ENCODE measurements at places on chromosomes 2 and 18.

DNA sequence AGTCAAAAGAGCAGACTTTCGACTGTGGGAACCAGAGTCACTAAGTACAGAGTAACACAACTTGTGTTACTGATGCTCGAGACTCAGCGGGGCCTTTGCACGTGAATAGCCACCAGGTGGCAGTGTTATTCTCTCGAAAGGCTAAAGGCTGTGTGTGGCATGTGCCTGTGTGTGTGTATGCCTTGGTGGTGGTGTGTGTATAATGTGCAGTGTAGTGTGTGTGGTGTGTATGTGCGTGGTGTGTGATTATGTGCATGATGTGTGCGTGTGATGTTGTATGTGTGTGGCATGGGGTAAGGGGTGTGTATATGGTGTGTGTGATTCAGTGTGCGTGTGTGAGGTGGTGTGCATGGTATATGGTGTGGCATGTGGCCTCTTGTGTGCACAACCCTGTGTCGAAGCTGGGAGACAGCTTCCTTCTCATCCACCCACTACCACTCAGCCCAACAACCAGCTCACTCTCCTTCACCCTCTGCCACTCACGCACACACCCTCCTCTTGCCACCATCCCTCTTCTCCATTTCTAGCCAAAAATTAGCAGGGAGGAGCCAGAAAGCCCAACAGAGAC, 83.0 kb upstream of the ZNF532 start:
- peak; percentile 68 for DNase-seq

GRCh38 chr2:188970211-188970610, 4.0 kb upstream of the COL3A1 start:
- no peak for DNase-seq

GRCh38 chr2:103738108-103738507, 976.3 kb downstream of the TMEM182 start:
- DNase-seq, result no peak

DNA sequence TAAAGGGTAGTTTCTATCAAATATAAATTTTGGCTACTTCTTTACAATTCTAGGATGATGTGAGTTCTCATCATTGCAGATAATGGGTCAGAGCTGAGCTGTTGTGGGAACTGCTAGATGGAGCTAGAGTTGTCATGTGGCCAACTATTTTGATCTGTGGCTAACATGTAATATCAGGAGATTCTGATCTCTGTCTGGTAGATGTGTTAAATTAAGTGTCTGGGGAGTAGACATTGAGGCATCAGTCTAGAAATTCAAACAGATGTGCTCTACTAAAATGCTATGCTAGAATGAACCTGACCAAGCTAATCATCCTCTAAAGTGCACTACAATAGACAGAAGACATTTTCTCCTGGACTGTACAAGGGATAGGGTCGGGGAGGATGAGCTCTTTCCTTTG, 30.3 kb upstream of the DARS1 start:
- DNase-seq, result no peak

- no peak for DNase-seq
Observed at GRCh38 chr2:148918554-148918953, 43.5 kb downstream of the KIF5C start.

DNA sequence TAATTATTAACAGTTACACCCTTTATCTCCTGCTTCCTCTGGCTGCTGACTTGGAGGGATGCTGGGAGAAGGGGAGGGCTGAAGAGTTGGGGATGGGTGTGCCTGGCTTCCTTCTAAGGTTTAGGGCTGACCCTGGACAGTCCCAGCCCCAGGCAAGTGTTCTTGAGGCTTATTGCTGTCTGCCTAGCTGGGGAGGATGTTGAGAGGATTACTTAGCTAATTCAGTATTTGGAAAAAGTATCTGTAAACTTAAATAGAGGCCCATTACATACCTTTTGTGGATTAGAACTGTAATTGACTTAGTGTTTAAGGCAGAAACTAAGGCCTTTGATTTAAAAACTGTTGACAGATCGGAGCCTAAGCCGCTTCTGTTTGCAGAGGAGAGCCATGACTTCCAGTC, 67.6 kb downstream of the AGAP1 start:
- no peak for DNase-seq

DNA sequence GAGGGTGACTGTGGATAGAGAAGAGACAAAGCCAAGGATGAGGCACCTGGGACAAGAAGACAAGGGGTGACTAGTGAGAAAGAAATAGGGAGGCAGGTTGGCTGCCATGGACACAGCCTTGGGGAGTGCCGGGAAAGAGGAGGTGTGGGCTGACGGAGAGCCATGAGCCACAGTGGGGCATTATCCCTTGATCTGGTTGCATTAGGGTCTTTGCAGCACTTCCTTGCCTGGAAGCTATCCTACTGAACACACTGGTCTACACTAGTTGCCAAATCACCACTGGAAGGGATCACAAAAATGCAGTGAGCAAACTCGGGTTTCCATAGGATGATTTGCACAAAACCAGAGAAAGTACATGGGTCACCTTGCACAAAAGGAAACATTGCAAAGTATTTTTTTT, 27.7 kb upstream of the ASB18 start:
- no peak for DNase-seq

- no peak for DNase-seq
Observed at GRCh38 chr2:234678711-234679110, 181.8 kb upstream of the ARL4C start.

DNA sequence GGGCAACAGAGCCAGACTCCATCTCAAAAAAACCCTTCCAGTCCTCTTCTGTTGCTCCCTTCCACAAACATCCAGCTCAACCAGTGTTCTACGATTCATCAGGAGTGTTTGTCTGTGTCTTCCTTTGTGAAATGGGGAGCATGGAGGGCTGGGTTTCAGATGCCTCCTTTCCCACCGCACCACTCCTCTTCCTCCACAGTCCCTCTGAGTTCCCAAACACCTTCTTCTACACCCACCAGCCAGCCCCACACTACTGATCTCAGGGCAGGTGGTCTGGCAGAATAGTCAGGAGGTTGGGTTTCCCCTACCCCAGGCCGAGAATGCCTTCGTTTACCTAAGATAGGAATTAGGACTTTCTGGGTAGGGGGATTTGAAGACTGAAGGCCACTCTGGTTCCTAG, 36.9 kb downstream of the NGEF start:
- no peak for DNase-seq

Measured in activated naive CD8-positive, alpha-beta T cell treated with anti-CD3 and anti-CD28 coated beads, Interleukin-2, amount 50 U/mL, for 24 hours (primary cell).